Ecto neural progenitor cell (in vitro differentiated cells): ENCODE measurements at places on chromosomes 1 and 21.
A peak's percentile ranks its signal among the peaks of the same experiment; 100 is the strongest.

DNA sequence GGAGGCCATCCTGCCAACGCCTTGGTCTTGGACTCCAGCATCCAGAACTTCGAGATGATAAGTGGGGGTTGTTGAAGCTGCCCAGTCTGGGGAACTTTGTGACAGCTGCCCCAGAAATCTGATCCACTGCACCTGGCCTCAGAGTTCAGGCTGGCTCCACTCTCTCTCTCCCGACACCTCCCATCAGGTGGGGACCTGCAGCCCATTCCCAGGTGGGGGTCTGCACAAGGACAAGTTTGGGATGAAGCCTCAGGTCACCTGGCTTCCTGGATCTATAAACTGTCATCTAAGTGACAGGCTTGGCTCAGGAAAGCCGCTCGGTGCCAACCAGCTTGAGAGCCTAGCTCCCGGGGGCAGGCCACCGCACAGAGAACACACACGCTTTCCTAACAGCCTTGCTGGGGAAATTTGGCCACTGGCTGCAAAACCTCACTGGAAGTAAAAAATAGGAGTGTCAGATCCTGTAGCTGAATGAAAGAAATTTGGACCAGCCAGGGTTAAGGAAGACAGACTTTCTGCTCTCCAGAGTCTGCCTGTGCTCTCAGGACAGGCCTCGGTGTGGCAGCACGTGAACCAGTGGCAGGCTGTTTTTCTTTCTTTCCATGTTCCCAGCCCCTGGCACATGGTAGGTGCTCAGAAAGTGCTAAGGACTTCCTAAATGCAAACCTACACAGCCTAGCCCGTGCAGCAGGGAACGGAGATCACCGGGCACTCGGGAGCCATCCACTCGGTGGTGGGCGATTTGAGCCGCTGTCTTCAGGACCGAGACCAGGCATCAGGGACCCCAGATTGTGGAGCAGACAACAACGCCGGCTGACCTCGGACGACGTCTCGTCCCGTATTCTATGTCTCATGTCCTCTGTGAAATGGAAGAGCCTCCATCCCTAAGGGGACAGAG is 42.6 kb upstream of the LBR start:
- no peak for DNase-seq

- DNase-seq = peak; percentile 83
These were observed at the start of gene NAV1 for GRCh38 chr1:201538612-201539551. TSS of gene NAV1 (plus strand) at chr1:201539127. CDS start at chr1:201622885, 83,758 bp downstream.

GRCh38 chr21:39347537-39347936 is 1.4 kb downstream of the HMGN1 start:
- no peak for DNase-seq

DNA sequence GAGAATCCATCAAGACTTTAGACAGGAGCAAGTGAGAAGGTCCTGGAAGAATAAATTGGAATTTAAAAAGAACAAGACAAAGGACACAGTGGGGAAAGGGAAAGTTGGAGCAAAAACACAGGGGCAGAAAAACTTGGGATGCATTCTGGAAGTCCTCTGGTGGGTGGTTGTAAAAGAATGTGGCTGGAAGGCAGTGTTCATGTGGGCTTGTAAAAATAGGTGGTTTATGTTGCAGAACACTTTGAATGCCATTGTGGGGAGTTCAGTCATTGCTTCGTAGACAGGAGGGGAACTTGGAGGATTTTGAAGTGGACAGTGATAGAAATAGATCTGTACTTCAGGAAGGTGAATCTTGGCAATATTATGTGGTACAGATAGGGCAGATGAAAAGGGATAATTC is 15.2 kb downstream of the KIF1B start:
- no peak for DNase-seq

- no peak for DNase-seq
These were observed 25.8 kb downstream of the LRRC38 start for GRCh38 chr1:13487957-13488356.

DNA sequence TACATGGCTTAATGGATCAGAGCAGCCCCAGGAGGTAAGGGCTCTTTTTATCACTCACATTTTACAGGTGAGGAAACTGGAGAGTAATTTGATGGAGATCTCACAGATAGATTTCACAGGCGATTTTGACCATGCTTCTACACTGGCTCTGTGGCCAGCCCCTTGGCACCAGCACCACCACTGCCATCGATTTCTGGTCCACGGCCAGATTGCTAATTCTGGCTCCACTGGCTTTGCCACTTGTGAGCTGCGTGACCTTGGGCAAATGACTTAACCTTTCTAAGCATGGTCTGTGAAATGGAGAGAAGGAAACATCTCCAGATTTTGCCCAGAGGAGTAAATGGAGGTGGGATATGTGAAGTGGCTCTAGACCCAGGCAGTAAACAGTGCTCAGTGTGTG is 32.6 kb downstream of the KCNC4 start:
- no peak for DNase-seq

DNA sequence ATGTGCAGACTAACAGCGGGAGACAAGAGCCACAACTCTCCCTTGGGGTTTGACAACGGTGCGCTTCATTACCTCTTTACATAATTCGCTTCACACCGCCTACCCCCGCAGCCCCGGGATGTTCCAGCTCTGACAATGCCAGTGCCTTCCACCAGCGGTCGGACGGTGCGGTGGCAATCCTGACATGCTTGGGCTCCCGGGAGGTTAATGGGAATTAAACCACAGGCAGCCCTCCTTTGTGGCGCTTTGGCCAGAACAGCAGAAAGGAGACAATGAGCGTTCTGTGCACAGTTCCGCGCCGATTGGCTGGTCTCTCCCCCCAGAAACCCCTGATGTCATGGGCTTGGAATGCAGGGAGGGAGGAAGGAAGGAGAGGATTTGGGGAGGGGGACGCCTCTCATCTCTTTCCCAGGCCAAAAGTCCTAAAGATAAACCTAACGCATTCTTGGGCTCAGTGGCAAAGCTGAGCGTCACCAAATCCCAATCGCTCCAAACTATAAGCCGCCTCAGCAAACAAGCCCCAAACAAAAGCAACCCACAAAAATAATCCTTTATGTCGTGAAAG is 1.3 kb downstream of the CNN3 start:
- DNase-seq = peak; percentile 95

GRCh38 chr21:45985471-45986315 is 4.1 kb downstream of the COL6A1 start:
- no peak for DNase-seq

- peak; percentile 78 for DNase-seq
These were observed at the start of gene EFNA1 for GRCh38 chr1:155127105-155127966. TSS of gene EFNA1 (plus strand) at chr1:155127876. CDS start at chr1:155127978, 102 bp downstream.

GRCh38 chr1:116253566-116254382 is 119.3 kb upstream of the ATP1A1 start:
- DNase-seq = no peak

DNA sequence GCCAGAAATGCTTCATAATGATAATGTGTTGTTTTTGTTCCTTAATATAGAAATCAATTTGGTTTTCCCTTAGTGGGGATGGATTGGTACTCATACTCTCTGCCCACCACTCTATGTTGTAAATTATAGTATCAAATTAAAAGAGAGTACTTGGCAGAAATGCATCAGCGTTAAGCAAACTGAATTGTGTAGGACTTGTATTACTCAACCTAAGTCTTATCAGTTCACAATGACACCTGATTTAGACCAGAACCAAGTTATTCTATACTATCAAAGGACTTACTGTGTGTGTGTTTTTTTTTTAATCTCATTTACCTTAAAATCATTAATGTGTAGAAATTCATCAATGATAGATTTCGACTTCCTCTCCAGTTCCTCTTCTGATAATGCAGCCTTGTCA is 62.0 kb upstream of the HP1BP3 start:
- no peak for DNase-seq

DNA sequence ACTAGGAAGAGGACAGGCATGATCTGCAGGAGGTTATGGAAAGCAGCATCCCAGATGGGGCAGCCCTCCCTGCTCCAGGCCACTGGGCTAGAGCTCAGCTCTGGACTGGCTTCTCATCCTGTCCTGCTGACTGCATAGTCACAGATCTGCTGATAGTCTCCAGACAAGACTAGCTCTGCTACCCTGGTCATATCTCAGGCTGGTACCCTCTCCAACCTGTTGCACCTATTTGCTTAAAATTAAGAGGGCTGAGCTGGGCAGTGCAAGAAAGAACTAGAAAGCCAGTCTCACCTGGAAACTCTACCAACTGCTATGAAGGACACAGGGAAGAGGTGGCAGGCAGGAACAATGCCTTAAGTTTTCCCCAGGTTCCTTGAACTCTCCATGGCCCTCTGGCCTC is 40.4 kb downstream of the ITPKB start:
- DNase-seq = no peak

GRCh38 chr1:99171184-99171813 is 93.0 kb upstream of the PLPPR4 start:
- no peak for DNase-seq

GRCh38 chr1:233094269-233094668 is 143.9 kb downstream of the NTPCR start:
- no peak for DNase-seq

DNA sequence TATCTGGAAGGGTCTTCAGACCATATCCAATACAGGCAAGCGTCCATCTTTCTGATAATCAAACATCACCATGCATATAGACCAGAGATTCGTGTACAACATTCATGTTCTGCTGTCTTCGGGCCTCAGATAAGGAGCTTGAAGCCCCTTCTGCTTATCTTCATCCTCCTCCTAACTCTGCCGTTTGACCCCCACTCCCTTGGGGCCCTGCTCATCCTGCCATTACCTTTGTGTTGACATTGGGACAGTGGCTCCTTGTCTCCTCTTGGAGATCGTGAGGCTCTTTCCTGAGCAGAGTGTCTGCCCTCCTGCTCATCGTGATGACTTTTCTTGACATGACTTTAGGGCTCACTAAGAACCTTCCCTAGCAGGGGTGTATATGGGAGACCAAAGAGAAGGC is 37.3 kb downstream of the ACTL8 start:
- no peak for DNase-seq

DNA sequence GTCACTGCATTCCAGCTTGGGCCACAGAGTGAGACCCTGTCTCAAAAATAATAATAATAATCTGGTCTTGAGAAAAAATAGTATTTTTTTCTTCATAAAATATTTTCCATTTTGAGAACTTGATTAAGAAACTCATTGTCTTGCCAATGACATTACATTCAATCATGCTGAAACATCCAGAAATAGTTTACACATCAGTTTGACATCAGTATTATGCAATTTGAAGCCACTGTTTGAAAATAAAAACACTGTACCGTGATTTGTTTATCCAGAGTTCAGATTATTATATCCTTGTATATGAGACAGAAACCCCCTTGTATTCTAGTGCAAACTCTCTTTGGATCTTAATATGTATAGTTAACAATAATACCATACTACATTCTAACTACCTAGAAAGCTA is 6.9 kb downstream of the FMO2 start:
- DNase-seq = no peak

DNA sequence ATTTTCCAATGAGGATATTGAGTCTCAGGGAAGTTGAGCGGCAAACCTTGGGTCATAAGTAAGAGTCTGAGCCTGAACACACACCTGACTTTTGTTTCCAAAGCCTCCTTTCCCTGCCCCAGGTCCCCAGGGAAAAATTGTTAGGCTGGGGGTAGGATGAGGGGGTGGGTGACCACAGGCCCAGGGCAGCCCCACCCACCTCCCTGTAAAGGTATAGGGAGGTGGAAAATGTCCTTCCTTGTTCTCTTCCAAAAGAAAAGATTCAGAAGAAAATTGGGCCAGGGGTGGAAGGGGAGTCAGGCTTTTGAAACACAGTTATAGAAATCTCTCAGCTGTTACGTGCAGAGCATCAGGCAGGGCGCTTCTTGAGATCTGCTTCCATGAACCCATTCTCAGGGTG is 129.7 kb upstream of the NGF start:
- DNase-seq = no peak
